Stimulated activated CD8-positive, alpha-beta memory T cell treated with anti-CD3 and anti-CD28 coated beads, Interleukin-15, amount 100 ng/mL, for 48 hours (primary cell): ENCODE measurements at places on chromosomes 7 and 10.

GRCh38 chr7:79664884-79665676 lies 211.6 kb upstream of the MAGI2 start:
- DNase-seq: no peak

GRCh38 chr10:62317257-62317656 lies 48.6 kb upstream of the RTKN2 start:
- no peak for DNase-seq

DNA sequence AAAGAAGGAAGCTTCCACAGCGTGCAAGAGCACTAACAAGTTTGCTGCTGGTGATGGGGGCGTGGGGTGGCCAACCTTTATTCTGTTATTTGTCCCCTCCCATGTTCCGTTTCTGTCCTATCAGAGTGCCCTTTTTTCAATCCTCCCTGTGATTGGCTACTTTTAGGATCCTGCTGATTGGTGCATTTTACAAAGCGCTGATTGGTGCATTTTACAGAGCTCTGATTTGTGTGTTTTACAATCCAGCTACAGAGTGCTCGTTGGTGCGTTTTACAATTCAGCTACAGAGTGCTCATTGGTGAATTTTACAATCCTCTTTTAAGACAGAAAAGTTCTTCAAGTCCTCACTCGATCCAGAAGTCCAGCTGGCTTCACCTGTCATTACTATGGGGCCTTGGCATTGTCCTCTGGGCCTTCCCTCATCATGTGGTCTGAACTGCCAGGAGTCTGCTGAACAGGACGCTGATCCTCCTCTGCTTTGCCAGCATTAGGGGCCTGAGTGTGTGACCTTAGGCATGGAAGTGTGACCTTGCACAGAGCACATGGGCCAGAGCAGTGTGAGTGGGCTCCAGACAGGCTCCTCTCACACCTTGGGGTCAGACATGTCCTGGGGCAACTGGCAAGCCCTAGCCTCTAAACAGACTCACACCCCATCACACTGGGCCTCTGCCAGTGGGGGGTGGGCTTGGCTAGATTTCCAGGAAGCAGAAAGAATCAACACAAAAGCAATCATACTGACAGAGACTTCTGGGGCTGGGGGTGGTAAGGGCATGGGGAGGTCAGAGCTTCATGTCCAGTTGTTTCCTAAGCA lies 167.4 kb downstream of the PTPN20 start:
- DNase-seq: no peak

GRCh38 chr10:73837072-73837471 lies 25.7 kb upstream of the NDST2 start:
- no peak for DNase-seq

DNA sequence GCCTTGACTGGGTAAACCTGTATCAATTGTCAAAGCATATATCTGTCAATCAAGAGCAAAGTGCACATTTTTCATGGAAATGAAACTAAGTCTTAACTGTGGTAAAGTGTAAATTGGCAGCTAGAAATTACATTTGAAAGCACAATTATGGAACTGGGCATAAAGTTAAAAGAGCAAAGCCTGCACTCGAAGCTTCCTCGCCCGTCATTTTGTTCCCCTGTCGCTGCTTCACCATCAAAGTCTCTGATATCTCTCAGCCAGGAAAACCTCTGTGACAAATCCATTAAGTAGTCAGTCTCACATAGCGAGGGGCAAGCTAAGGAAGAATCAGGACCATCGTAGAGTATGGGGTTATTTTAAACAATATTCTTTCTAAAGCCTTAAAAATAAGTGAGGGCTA lies 27.9 kb downstream of the PON1 start:
- no peak for DNase-seq

DNA sequence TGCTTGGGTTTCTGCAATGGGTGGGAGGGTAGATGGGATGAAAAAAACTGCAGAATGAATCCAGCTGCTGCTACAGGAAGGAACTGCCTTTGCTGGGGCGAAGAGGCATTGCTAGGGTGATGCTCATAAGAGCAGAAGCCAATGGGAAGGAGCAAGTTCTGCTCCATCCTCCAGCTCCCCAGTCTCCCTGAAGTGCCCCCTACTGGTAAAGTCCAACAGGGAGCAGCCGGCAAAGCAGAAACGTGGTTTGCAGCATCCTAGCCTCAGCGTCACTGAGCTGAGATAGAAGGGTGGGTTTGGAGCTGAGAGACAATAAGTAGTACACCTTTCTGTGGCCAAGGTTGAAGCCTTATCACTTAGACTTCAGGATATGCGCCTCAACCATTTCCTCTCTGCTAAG lies 220.5 kb downstream of the CCSER2 start:
- DNase-seq: no peak
